ENCODE measurements at places on chromosomes 5 and 9. TPM values are rescaled to one million over a fixed set of nuclear protein-coding genes. Genes with fewer than 3 reads are reported as not detected.

GRCh38 chr5:175894271-175894670 is 22.9 kb downstream of the CPLX2 start:
- no peak for DNase-seq

DNA sequence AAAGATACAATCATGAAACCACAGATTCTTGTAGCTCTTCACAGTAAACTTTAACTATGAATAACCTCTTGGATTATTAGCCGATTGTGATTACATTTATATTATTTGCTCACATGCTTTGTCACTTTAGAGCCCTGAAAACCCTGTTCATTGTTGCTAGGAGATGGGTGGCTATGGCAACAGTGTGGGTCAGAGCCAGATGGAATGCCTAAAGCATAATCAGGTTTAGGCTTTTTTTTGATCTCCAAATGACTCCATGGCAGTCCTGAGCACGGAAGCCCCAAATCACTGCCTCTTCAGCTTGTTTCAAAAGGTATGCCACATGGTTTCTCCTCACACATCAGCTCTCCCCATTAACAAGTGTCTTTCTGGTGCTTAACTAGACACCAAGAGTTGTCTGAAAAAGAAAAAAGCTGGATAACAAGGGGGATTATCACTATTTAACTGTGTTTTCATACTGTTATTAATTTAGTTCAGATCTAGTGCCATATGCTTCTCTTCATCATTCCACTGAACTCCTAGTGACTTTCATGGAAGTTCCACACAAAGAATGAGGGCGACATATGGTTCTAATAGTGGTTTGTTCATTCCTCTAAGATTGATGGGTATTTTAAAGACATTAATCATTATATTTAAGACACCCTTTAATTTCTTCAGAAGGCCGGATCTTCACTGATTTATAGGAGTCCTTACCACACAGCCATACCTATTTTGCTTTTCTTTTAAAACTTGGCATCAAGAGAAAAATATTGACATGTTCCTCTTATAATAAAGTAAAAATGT is 88.8 kb upstream of the PAM start:
- no peak for DNase-seq

GRCh38 chr9:89508951-89509615 is 11.2 kb upstream of the SEMA4D start:
- DNase-seq, result no peak

- no peak for DNase-seq
Observed at GRCh38 chr5:44275908-44276307, 113.3 kb downstream of the FGF10 start.

The DMRT1 gene
- not detected for total RNA-seq

All from H4 (cell line).